Posterior vena cava (tissue), 2 donors: ENCODE measurements at places on chromosomes 7 and 10. TPM values are rescaled to one million over a fixed set of nuclear protein-coding genes. Genes with fewer than 3 reads are reported as not detected.

DNA sequence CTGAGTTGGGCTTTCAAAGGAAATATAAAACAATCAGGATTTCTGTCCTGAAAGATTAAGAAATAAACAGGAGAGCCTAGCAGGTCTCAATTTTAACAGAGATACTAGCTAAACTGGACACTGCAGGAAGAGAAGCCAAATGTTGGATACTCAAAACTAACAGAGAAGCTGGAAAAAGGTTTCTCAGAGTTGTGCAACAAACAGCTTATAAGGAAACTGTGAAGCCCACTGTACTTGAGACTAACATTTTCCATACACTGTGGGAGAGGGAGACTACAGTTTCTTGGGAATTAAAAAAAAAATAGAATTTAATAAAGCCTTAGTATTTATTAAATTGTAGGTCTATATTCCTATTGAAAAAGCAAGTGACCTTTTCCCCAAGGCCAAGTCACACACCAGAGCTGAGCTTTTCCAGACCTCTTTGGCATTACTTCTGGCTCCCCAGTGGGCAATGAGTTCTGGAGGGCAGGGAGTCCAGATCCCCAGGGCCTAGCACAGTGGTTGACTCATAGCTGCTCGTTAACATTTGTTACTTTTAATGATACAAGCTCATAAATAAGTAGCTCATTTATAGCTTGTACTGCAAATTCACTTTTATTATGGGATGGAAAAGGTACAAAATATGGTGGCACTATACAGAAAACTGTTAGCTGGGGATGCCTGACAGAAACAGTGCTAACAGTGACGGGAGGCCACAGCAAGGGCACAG lies 68.3 kb downstream of the MINDY3 start:
- DNase-seq = no peak

GRCh38 chr7:110780712-110781111 lies 310.2 kb upstream of the LRRN3 start:
- DNase-seq = no peak

- no peak for DNase-seq
Observed at GRCh38 chr10:81065474-81065873, 527.8 kb downstream of the SH2D4B start.

DNA sequence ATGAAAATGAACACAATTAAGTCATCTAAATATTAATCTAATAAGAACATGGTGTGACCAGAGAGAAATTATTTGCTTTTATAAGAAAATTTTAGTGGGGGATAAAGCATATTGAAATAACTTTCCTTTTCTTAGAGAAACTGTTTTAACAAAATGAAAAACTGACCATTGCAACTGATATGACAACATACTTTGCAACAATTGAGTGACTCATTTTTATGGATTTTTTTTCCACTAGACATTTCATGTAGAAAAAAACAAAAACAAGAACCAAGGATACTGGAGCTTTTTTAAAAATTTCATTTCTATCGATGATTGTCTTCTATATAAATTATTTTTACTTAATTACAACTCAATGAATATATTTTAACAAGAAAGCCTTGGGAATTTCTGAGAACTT lies 90.0 kb downstream of the C1GALT1 start:
- no peak for DNase-seq

DNA sequence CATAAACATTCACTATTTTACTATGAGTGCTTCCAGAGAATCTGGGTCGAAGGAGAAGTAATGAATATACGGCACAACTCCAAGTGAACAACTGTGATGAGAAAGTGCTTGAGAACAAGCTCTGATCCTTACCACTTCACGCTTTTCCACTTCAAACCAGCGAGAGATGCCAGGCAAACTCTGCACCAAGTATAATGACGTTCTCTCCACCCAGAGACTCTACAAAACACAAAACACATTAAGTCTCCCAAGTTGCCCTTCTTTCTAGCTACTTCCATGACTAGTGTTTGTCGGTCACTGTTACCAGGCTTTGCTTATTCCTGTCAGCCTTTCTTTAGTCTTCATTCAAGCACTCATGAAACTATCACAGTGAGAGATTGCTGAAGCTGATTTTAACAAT lies 193.1 kb upstream of the IMMP2L start:
- DNase-seq = no peak

DNA sequence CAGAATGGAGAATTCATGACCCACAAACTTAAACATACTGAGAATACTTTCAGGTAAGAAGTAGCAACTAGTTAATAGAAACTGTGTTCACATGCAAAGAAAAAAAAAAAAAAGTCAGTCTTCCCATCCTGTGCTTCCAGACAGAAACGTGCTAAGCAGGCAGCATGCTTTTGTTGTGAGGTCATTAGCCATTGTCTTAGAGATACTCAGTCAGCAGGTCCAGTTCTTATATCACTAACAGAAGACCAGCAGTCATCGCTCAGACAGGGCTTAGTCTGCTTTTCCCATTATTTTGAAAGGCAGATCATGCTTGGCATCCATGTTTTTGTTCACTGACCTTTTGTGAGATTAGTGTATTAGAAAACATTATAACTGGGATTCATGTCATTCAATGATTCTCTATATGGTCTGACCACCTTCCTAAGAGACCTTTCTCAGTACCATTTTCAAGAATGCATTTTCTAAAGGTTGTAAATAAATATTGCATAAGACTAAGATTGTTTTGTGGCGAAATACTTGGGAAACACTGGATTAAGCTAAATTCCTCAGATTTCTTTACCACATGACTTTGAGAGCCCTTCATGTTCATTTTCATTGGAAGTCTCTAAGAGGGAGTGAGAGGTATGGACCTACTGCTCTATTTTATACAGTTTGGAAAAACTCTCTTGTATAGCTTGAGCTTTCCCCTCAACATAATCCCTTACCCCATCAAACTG lies 45.0 kb upstream of the AGBL3 start:
- no peak for DNase-seq

The OPALIN gene
- not detected for total RNA-seq

The PRTFDC1 gene
- 14.4 TPM for total RNA-seq

GRCh38 chr10:35533565-35533964 lies 71.6 kb upstream of the GJD4 start:
- DNase-seq = no peak

DNA sequence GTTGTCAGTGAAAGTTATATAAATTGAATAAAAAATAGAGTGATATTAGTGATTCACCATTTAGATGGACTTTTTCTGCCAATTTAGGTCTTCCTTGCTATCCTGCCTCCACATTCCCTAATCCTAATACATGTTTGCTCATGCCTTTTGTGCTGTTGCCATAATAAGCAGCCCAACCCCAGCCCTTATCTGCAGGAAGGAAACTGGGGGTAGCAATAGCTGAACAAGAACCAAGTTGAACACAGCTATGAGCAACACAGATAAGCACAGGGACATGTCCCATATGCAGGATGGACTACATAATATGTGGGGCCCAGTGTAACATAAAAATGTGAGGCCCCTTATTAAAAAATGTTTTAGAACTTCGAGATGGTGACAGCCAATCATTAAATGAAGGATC lies 91.2 kb upstream of the AHR start:
- DNase-seq = no peak

The IGFBP1 gene
- not detected for total RNA-seq

DNA sequence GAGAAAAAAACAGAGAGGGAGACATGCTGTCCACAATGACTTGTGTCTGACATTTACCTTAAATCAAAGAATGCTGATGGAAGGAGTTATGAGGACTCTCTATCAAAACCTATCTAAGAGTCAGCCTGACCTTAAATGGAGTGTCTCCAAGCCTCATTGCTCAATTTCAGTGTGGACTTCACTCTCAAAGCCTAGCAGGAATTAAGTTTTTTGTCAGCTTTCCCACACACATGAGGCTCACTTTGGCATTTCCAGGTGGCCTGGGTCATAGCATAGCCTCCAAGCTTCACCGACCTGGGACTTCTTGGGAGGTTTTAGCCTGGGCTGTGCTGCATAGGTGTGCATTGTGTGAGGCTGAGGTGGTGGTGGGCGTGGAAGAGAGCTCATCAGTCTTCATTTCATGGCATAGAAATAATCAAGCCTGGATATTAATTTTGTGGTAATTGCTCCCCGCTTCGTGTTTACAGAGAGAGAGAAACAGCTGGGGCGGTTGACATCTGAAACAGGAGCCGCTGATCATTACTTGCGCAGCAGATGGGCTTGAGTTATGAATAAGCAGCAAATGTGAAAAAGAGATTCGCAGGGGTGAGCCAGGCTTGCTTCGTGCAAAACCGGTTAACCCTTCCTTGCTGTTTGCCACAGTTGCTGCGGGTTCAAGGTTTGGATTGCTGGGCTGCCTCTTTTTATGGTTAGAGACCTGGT lies 647.8 kb downstream of the INHBA start:
- no peak for DNase-seq

The GLCCI1 gene
- 3.9 TPM for total RNA-seq

- DNase-seq = peak; percentile 73
Observed at GRCh38 chr10:46226232-46226631, 60.6 kb upstream of the ANTXRL start.

GRCh38 chr7:135562720-135563119 lies 5.0 kb downstream of the NUP205 start:
- DNase-seq = no peak

GRCh38 chr7:4257146-4258111 lies 424.7 kb upstream of the FOXK1 start:
- peak; percentile 18 for DNase-seq

The TUBB8 gene
- not detected for total RNA-seq

DNA sequence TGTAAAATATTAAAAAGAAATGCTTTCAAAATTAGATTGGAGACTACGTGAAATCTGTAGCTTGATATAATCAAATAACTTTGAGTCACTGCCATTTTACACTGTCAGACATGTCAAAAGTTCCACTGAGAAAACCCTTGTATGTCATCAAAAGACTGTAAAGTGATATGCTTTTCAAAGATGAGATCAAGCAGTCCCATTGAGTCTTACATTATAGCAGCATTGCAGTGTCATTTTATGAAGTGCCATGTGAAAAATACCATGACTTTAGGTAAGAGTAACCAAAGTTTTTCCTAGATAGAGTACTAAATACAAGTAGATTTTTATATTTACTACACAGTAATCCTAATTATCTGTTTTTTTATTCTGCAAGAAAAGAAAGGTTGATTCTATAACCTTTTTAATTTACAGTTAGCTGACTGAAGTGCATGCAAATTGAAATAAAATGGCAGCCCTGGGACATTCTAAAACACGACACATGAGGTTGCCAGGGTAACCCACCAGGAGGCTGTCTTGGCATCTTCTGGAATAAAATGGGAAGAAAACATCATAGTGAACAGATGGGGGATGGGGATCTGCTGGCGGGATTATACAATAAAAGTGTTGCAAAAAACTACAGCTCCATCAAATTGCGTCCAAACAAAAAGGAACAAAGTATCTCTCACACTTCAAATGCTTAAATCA lies 91.3 kb upstream of the TMEM106B start:
- DNase-seq = no peak

The DCLRE1C gene
- total RNA-seq = 8.7 TPM

- DNase-seq = peak; percentile 84
Observed at GRCh38 chr10:97640868-97641811, 669 bp downstream of the PI4K2A start.

GRCh38 chr10:71396711-71397295 lies at the start of gene CDH23:
TSS of gene CDH23 (plus strand) at chr10:71396920. CDS start at chr10:71439832, 42,912 bp downstream.
- DNase-seq = no peak

DNA sequence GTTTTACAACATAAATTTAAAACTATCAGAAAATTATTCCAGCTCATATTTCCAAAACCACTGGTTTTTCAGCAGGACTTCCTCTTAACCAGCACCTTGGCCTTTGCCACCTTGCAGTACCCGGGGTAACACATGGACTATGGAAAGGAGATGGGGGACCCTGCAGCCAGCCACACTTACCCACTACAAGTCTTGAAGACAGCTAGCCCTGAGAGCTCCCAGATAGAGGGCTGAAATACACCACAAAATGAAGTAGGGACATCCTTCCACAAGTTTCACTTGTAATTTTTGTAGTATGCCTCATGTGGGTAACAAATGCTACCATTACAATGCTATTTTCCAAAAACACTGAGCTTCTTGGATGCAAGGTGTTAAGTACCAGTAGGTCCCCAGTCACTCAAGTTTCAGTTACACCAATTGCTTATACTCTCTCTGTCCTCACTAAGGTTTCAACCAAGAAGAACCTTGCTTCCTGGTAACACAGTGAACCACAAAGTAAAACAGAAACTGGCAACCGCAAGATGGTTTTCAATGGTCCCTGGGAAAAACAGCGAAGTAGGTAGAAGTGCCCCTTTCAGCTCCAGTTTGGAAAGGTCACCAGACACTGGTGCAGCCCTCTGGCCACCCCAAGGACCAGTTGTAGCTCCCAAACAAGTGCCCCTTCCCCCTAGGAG lies 110.9 kb downstream of the SGMS1 start:
- no peak for DNase-seq

- no peak for DNase-seq
Observed at GRCh38 chr7:45911311-45911710, 9.8 kb downstream of the IGFBP3 start.

GRCh38 chr10:48184224-48184623 lies 90.3 kb downstream of the FRMPD2 start:
- DNase-seq = no peak

DNA sequence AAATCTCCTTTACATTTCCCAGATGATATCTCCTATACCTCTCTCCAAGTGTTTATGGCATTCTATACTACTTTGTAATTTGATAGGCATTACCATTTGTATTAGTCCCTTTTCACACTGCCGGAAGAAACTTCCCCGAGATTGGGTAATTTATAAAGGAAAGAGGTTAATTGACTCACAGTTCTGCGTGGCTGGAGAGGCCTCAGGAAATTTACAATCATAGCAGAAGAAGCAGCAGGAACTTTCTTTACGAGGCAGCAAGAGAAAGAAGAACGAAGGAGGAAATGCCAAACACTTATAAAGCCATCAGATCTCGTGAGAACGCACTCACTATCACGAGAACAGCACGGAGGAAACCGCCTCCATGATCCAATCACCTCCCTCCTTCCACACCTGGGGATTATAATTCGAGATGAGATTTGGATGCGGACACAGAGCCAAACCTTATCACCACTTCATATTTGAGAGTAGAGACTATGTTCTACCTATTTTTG lies 1194.6 kb downstream of the SORCS1 start:
- no peak for DNase-seq

DNA sequence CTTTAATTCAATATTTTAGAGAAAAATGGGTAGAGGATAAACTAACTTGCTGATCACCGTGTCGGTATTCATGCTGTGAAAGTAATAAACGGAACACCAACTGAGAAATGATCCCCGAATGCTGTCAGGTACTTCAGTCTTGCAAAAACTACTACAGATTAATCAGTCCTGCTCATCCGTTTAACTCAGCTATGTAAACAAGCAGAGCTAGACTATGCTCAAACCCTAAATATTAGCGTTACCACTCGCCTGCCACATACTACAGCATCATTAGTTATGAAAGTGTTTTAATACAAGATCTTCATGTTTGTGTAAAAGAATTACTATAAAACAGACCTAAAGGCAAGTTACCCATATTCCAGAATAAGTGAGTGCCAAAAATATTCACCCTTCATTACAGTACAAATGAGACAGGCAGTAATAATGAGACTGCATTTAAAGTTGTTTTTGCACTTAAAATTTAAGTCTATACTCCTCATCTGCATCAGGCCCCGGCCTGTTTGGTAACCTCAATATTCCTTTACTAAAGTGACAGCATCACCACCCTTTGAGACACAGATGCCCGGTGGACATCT lies 952 bp downstream of the DNMBP start:
- DNase-seq = no peak

- DNase-seq = peak; percentile 85
Observed at GRCh38 chr7:5421714-5422395, 1.8 kb downstream of the TNRC18 start.

GRCh38 chr10:35639728-35640401 lies 2.2 kb downstream of the FZD8 start:
- DNase-seq = peak; percentile 84
